ENCODE measurements at places on chromosomes 7 and 10.

DNA sequence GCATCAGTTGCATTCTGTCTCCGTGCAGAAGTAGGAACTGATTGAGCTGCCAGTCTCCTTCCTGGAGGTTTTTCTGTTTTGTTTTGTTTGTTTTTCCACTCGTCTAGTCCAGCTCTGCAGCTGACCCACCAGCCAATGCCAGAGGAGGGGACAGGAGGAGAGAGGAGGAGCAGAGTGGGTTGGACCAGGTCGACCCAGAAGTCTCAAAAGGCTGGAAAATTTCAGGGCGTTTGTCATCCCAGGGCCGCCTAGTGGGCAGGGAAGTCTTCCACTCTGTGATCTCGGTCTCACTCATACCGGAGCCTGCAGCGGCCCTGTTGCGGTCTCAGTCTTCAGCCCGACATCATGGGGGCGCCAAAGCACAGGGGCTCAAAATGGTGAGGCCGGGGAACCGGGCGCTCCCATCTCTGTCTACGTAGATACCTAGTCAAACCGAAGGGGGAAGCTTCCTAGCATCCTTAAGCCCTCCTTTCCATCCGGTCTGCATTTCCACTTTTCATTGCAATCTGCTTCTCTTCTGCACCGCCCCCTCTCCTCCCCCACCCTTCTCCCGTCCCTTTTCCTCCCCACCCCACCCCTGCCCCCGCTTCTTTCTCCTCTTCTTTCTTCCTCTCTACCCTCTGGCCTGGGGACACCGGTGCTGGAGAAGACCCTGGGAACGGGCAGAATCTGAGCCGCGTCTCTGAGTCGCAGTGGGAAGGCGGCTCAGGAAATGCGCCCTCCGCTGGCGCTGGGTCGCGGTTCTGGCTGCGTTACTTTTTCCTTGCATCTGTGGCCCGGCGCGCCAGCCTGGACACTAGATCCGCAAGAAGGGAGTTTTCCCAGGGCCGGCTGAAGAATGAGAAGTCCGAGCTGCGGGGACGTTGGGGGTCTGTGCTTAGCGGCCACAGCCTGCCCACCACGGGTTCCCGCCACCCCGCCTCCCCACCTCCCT is 16.2 kb upstream of the PAX2 start:
- DNase-seq, result no peak

DNA sequence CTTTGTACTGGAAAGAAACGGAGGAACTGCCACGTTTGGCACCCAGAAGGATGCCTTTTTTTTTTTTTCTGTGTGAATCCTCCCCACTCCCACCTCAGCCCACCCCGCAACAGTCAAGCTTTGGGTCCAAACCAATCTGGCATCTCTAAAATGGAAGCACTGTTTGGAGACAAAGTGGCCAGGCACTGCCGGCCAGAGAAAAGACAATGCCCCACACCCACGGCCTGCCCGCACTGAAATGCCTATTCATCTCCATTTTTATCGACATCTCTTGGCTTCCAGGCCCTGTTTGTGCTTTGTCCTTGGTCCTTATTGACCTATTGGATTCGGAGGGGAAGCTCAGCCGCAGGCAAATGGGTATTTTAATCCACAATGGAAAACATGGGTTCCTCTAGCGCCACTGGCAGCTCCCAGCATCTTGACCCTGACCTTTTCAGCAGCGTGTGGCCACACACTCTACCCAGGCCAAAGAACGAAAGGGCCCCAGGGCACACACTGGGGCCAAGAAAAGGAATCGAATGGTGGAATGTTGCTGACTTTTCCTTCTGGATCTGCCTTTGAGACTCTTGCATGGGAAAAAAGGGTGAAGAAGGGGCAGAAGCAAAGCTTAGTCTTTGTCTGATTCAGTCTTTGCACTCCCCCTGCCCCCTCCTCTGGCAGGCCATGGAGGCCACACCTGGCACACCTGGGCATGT is 162.6 kb upstream of the CDCA7L start:
- peak; percentile 53 for DNase-seq

DNA sequence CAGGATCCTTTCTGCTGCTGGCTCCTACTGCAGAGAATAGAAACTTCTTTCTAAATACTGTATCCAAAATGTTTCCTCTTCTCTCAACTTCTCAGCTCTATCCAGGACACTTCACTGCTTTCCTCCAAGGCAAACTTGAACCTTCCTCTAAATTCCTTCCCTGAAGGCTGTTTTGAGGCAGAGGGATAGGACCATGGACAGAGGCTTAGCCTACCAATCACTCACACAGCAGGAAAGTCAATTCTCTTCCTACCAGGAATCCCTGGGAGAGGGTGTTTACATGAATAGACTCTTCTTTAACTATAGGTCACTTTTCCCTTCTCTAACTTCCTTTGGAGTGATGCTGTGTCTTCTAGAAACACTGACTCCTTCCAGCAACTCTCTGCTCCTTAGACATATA is 115.6 kb upstream of the MKLN1 start:
- DNase-seq, result no peak

GRCh38 chr7:151886783-151887182 is 9.9 kb upstream of the PRKAG2 start:
- DNase-seq, result no peak

- peak; percentile 2 for DNase-seq
Observed at GRCh38 chr10:6445671-6446316, 134.3 kb downstream of the PRKCQ start.

- DNase-seq, result no peak
Observed at GRCh38 chr7:99428972-99429566, 9.5 kb downstream of the PTCD1 start.

GRCh38 chr10:106780632-106781031 is 383.9 kb downstream of the SORCS1 start:
- no peak for DNase-seq

- DNase-seq, result no peak
Observed at GRCh38 chr7:130957137-130957513, 223.1 kb upstream of the KLF14 start.

DNA sequence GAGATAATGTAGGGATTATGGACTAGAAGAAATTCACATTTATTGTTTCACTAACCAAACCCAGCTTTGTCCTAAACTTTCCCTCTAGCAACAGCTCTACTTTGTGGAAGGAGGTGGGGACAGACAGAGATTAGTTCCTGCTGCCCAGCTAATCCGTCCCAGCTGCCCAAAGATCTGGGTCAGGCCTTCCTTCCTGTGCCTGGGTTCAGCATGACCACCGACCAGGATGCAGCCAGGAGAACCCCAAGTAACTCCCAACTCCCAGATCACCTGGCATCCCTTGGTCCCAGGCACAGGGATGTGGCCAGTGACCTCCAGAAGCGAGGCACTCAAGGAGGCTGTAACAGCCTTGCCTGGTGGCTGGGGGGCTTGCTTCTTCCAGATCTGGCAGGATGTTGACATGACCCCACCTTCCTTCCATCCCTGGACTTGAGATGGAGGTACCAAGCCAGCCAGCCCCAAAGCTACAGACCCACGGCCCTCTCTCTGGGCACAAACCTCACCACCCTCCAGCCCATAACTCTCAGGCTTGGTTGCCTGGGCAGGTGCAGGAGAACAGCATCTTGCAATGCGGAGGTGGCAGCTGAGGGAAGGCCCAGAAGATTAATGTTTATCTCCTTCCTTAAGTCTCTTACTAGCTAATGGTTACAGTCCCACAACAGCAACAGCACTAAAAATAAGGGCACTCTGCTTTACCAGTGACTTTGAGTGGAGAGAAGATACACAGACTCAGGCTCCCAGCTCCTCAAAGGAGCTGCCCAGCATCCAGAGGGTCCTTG is 11.1 kb downstream of the CAMK2G start:
- DNase-seq, result no peak

- DNase-seq, result no peak
Observed at GRCh38 chr10:129784291-129784690, 179.8 kb downstream of the EBF3 start.

GRCh38 chr10:10817609-10818008 is 200.1 kb upstream of the CELF2 start:
- no peak for DNase-seq

- DNase-seq, result no peak
Observed at GRCh38 chr7:22613496-22613895, 113.5 kb upstream of the IL6 start.

DNA sequence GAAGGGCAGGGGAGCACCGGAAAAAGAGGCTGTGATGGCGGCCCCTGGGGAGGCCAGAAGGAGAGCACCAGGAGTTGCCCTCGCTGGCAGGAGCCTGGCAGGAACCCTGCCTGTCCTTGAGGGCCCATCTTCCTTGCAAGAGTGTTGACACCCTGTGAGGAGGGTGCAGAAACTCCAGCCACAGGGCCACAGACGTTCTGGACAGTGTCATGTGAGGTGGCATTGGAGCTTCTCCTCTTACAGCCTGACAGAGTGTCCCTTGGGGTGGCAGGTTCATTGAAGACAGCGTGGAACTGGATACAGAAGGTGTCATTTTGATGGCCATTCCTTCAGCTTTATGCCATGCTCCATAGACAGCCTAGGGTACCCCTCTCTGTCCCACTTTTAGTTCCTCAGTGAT is 54.2 kb downstream of the RBM20 start:
- no peak for DNase-seq

- DNase-seq, result no peak
Observed at GRCh38 chr10:88849234-88849633, 2.4 kb downstream of the ANKRD22 start.

GRCh38 chr7:45657136-45657889 is 83.1 kb downstream of the ADCY1 start:
- DNase-seq, result no peak

DNA sequence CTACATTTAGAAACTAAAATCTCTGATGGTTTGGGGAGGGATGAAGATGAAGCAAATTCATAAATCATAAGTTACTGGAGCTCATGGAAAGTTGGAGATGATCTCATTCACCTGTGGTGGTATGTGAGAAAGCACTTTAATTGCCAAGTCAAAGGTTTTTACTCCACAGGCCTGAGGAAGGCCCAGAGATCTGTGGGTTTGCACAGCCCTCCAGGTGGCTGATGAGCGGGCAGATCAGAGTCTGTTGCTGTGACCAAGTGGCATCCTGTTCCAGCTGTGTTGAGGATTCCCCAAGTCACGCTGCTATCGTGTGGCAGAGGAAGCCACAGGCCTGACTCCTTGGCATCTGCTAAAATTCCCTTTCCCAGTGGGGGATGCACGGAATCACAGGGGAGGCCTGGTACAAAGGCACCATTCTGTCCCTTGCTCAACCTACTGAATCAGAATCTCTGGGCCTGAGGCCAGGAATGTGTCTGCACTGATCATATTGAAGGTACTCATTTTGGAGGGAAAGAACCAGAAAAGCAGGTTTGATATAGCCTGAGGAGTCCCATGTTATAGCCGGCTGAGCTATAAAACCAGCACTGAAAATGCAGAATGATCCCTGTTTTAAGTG is 19.7 kb upstream of the DDC start:
- no peak for DNase-seq

DNA sequence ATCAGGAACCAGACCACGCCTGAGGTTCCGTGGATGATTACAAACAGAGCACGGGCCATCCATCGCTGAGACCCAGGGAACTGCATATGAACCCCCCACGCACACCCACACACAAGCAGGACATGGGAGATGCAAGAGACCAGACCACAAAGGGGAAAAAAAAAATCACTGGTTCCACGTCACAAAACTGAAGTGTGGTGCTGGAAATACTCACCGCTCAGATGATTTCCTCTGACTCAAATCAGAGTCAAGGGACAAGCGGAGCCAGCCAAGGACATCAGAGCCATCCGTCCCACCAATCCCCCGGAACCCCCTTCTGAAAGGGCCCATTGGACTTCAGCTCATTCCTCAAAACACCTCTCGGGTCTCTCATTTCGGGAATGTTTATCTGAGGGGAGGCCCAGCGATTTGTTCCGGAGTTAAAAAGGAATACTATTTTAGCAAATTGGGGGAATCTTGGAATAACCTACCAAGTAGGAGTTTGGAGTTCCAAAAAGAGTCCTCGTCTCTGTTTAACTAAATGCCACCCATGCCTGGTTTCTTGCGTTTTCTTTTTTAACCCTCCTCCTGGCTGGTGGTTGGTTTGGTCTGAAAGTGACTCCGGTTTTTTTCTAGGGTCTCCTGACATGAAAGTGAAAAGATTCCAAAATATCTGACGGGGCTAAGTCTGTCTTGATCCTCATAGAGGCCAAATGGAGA is 15.0 kb downstream of the SNX8 start:
- no peak for DNase-seq

- no peak for DNase-seq
Observed at GRCh38 chr10:10847387-10847786, 170.3 kb upstream of the CELF2 start.

GRCh38 chr10:49350846-49351532 is 44.9 kb downstream of the DRGX start:
- DNase-seq, result no peak

- no peak for DNase-seq
Observed at GRCh38 chr7:142626420-142627035, 122.7 kb upstream of the PRSS1 start.

DNA sequence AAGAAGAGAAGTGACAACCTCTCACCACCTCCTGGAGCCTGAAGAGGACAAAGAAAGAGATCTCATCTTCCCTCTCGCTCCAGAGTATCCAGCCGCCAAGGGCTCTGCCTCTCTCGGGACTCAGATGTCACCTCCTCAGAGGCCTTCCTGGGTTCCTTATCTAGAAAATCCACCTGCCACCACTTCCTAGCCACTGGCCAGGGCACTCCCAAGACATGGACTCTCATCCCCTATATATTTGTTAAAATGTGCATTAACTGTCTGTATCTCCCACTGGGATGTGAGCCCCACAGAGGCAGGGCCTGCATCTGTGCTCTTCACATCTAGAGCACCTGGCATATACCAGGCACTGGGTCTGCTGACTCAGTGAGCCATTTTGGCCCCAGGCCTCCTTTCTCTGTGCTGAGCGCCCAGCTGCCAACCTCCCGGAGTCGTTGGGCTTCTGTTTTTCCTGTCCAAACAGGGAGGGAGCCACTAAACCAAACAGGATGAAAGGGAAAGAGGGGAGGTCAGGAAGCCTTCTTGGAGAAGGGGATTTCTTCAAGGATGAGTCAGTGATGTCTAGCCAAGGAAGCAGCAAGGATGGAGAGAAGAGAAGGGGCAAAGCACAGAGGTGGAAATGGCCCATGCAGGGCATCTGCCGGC is 58.9 kb downstream of the KCNMA1 start:
- no peak for DNase-seq
